Stimulated activated CD8-positive, alpha-beta memory T cell treated with anti-CD3 and anti-CD28 coated beads, Interleukin-4, amount 100 ng/mL, for 1 hour (primary cell): ENCODE measurements at places on chromosomes 6 and 20.

GRCh38 chr6:115120391-115120790 lies 777.6 kb upstream of the HS3ST5 start:
- DNase-seq = no peak

- no peak for DNase-seq
Observed at GRCh38 chr6:23534351-23534750, 591.7 kb upstream of the NRSN1 start.

DNA sequence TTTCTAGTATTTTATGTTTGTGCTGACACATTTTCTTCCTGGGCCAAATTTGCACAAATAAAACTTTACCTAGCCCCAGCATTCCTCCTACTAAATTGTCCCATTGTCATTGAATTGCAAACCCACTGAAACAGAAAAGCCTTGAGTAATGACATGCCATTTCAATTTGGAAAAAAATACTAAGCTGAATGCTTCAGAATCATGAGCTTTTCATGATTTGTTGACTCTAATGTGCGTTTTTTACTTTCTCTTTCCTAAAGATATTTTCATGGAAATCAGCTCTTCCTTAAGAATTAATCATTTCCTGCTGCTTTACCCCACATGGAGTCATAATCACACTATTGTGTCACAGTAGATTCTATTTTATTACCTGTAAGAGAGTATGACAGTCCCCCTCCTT lies 47.4 kb downstream of the TRDN start:
- DNase-seq = no peak

DNA sequence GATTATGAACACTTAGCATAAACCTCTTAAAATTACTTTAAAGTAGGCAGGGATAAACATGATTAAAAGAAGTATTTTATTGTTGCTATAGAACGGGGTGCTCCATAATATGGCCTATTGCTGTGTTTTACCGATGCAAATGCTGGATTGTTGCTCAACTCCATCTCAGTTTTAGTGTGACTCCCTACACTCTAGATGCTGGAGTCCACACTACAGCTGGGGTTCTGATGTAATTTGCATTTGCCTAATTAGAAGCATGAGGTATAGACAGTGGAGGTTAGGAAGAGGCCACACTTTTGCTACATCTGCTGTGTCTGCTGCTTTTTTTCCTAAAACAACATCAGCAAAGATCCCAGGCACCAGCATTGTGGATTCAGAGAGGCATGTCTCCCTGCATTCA lies 6.7 kb upstream of the HMGN3 start:
- DNase-seq = no peak

GRCh38 chr6:165751486-165751885 lies 88.4 kb upstream of the PDE10A start:
- DNase-seq = no peak

- DNase-seq = no peak
Observed at GRCh38 chr6:44367681-44368080, 19.8 kb upstream of the CDC5L start.

- DNase-seq = no peak
Observed at GRCh38 chr20:49697071-49697470, 16.6 kb downstream of the B4GALT5 start.

GRCh38 chr20:36925234-36925633 lies 26.3 kb downstream of the SAMHD1 start:
- no peak for DNase-seq

GRCh38 chr6:24614648-24615047 lies 31.3 kb downstream of the KIAA0319 start:
- no peak for DNase-seq

DNA sequence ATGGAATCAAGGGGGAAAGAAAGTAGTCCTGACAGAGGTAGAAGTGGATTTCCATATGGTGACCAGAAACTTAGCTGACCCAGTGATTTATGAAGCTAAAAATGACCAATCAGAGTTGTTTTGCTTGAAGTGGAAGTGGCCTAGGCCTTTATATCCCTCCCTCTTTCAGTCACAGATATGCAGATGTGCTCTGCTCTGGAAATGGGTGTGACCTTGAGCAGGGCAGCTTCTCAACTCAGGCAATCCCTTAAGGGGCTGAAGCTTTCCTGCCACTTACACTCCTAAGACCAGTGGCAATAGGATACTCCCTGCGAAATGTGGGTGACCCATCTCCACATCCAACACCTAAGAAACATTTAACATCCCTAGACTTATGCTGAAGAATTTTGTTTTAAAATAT lies 256.6 kb downstream of the EYS start:
- DNase-seq = no peak

DNA sequence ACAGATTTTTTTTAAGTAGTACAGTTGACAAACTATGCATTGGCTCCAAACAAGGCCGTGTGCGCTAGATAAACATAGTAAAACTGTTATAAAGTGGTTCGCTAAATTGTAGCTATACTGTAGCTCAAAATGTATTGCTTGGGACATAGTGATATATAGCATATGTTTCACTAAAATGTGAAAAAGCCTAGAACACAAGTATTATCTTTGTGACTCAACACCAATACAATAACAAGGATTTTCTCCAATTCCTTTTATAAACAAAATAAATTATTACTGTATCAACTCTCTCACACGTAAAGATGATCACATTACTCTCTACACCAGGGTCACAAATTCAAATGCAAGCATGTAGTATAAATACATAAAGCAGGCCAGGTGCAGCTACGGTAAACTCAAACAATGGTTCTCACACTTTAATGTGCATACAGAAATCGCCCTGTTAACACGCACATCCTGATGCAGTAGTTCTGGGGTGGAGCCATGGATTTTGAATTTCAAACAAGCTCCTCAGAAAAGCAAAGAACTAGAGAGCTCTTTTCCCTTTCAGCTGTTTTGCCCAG lies 214.6 kb downstream of the GMDS start:
- no peak for DNase-seq

- no peak for DNase-seq
Observed at GRCh38 chr6:107624541-107624940, 134.6 kb downstream of the SOBP start.

DNA sequence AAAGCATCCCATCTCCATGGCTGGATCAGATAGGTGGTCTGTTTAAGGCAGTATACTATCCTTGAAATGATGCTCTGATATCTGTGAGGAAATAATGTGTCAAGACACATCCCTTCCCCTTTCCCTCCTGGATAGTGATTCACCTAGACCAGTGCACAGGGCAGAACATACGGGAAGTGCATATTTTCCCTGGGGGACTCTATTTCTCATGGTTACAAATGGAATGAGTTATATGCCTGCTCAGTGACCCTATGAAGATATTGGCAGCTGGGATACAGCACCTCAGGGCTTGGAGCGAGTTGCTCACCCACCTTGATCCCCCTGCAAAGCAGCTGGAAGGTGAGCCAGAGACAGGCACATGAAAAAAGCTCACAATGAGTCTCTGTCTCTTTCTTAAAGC lies 67.5 kb upstream of the PRL start:
- DNase-seq = no peak

DNA sequence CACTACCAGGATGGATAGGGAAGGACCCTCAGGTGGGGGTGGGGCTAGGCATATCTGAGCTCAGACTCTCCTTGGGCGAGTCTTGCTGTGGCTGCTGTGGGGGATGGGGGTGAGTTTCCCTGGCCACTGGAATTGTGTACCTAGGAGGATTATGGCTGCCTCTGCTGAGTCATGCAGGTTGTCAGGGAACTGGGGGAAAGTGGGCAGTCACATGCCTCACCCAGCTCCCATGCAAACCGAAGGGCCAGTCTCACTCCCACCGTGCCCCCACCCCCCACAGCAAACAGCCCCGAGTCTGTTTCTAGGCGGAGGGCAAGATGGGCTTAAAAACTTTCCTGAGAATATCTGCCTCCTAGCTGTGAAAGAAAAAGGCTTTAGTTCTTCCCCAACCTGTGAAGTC lies 210.3 kb upstream of the FERMT1 start:
- no peak for DNase-seq

- DNase-seq = no peak
Observed at GRCh38 chr6:7529141-7529540, 12.3 kb upstream of the DSP start.

DNA sequence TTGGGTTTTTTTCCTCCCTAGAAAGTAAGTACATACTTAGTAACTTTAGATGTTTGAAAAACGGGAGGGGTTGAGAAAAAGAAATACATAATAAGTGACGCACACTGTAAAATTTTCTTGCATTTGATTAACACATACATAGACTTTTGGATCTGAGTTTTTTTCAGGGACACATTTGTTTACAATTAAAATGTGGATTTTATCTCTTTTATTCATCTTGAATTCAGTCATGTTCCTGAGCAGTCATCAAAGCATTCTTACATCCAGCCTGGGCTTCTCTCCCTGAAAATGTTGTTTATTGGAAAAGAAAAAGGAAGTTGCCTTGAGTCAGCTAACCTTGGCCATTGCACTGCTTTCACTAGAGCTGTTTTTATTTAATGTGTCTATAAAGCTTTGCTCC lies 8.7 kb upstream of the RPP40 start:
- no peak for DNase-seq

GRCh38 chr6:141313986-141314385 lies 818.7 kb upstream of the GJE1 start:
- DNase-seq = no peak

DNA sequence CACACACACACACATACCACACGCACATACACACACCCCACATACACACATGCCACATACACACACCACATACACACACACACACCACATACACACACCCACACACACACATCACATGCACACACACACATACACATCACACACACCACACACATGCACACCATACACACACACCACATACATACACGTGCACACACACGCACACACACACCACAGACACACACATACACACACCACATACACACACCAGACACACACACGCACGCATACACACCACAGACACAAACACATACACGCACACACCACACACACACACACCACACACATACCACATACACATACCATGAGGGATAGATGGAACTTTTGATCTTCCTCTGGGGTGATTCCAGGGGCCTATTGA lies 90.2 kb downstream of the DLGAP4 start:
- DNase-seq = no peak

DNA sequence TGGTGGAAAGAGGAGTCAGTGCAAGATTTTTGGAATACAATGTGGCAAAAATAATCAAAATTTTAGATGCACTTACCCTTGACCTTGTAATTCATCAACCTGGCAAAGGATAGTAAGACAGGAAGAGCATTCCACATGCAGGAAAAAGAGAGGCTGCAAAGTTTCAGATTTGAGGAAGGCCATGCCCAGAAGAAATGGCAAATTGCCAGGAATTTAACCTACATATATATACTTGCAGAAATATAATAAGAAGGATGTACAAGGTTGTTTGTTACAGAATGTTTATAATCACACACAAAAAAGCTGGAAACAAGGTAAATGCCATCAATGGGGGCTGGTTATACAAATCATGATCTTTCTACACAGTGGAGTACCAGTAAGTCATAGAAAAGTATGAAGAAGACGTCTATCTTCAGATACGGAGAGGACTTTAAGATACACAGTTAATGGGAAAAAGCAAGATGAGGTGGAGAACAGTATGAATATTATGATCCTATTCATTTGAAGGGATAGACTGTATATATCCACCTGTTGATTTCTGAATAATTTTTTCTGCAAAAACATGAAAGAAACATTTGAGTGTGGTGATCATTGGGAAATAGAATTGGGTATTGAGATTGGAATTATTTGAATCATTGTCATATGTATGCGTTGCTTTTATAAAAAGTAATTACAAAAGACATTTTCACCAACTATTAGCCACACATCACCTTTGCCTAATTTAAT lies 253.8 kb downstream of the TBC1D7 start:
- no peak for DNase-seq

- DNase-seq = no peak
Observed at GRCh38 chr6:136592930-136593673, 42.9 kb upstream of the MAP7 start.

DNA sequence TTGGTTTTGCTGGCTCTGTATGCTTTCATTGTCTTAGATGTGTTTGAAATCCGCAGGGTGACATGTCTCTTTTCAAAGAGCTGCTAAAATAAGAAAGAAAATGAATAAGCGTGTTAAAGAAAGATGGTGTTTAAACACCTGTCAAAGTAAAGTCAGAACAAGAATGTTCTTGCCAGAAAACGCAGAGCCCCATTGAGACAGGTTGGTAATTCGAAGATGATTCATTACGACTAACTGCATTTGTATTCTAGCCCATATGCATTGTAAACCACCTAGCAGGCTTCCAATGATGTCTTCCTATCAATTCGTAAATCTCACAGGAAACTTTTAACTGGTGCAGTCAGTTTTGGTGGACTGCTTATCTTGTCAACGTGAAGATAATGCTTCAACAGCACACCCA lies 16.8 kb downstream of the PHACTR2 start:
- no peak for DNase-seq

GRCh38 chr20:39986173-39986904 lies 702.7 kb downstream of the MAFB start:
- no peak for DNase-seq

GRCh38 chr6:7615611-7616383 lies 25.8 kb downstream of the SNRNP48 start:
- DNase-seq = no peak

DNA sequence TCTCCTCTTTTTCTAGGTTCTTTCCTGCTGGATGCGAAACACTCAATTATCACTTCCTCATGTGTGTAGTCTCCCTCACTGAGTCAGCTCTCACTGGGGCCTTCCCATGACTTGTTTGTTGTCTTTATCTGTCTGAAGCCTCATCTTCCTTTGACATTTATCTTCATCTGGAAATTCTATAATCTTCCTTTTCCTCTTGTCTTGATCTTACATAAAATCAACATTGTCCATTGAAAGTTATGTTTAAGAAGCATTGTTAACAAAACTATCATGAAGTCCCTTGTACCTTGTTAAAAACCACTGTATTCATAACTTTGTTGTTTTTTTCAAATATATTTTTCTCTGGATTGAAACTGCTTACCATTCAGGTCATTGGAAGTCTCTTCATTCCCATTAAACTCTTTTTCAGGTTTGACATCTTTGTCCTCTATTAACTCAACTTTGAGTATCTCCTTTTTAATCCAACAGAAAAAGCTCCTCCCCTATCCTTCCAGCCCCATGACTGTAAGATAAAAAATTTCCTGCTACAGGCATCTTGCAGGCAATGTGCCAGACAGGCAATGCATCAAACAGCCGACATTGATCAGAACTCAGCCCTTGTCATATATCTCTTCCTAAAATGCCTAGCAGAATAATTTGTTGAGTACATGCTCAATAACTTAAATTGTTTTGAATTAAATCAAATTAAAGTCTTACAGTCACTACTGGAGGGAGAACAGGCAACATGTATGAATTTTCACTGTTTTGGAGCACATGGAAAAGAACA lies 34.8 kb downstream of the MYLIP start:
- DNase-seq = no peak

- DNase-seq = no peak
Observed at GRCh38 chr20:44153636-44154043, 33.3 kb downstream of the JPH2 start.

DNA sequence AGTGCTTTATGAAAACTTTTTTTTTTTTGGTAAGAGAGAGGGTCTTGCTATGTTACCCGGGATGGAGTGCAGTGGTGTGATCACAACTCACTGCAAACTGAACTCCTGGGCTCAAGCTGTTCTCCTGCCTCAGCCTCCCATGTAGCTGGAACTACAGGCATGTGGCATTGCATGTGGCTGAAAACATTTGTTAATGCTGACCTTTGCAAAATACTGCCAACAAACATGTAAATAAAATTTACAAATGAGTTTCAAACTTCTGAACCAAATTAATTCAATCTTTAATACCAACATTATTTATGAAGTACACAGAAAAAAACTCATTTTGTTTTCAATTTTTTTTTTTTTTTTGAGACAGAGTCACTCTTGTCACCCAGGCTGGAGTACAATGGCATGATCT lies 26.1 kb upstream of the ZBTB2 start:
- DNase-seq = no peak
